Activated CD4-positive, alpha-beta T cell treated with anti-CD3 and anti-CD28 coated beads for 36 hours (primary cell): ENCODE measurements at places on chromosomes 5 and 9.
A peak's percentile ranks its signal among the peaks of the same experiment; 100 is the strongest.

- DNase-seq, result peak; percentile 78
These were observed 44.4 kb upstream of the ANKDD1B start for GRCh38 chr5:75566710-75567309.

DNA sequence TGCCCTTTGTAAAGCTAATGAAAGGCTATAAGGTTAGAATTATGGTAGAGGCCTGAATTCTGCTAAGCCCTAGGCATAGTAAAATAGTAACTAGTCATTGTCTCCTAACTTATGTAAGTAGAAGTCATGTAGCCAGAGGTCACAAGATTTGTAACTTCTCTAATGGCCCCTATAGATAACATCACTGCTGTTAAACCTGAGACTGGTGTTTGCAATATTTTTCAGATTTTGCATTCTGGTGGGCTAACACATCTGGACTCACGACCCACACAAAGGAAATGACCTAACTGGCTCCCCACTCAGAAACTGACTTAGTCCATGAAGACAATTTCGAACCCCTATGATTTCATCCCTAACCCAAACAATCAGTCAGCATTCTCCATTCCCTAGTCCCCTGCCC lies 37.2 kb upstream of the TTC39B start:
- DNase-seq, result no peak

- no peak for DNase-seq
These were observed 2.0 kb downstream of the NRG2 start for GRCh38 chr5:140041099-140041491.

DNA sequence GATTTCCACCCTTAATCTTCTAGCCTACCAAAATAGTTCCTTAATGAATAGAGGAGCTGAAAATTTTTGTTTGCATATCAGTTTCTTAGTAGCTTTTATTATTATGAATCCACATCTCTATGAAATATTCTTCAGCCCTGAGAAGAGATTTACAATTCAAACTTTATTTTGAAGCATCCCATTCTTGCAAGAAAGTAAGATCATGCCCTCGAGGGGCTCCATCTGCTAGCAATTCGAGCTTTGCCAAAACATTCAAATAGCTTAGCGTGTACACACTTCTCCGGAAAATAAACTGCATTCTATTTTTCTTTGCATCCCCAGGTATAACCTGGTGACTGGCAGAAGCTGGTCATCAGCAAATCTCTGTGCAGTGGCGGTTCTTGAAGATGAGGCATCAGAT lies 370.7 kb downstream of the MTRR start:
- DNase-seq, result no peak

DNA sequence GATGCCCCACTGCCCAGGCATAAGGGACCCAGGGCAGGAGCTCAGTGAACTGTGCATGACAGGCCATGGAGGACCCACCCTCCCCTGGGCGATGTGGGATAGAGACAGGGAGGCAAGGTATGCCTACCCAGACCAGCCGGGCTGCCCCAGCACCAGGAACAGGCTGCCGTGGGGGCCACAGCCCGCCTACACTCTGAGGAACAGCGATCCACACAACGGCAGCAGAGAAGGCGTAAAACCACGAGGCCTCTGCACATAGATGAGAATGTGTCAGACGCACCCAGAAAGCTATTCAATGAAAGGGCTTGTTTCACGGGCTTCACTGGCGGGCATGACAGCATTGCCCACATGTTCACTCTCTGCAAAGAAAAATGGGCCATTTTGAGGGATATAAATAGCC lies 49.5 kb downstream of the SEMA4D start:
- peak; percentile 75 for DNase-seq

GRCh38 chr9:113990975-113991471 lies 87.1 kb downstream of the AMBP start:
- DNase-seq, result no peak

- no peak for DNase-seq
These were observed 7.9 kb upstream of the ACSL6 start for GRCh38 chr5:132019337-132019736.

DNA sequence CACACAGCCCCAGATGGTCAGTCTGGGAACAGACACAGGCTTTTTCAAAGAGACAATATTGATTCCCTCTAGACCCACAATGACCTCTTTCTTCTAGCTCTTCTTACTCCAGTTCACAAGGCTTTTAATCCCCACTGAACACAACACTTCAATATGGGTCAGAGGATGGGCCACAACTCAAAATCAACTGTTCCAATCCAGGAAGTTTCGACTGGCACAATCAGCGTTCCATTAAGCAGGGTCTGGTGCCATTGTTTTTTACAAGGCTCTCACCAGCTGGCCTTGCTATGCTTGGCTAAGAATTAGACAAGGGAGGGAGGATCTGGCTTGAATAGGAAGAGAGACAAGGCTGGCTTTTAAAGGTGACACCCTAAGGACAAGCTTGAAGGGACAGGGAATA lies 199.4 kb upstream of the SLC24A2 start:
- no peak for DNase-seq

DNA sequence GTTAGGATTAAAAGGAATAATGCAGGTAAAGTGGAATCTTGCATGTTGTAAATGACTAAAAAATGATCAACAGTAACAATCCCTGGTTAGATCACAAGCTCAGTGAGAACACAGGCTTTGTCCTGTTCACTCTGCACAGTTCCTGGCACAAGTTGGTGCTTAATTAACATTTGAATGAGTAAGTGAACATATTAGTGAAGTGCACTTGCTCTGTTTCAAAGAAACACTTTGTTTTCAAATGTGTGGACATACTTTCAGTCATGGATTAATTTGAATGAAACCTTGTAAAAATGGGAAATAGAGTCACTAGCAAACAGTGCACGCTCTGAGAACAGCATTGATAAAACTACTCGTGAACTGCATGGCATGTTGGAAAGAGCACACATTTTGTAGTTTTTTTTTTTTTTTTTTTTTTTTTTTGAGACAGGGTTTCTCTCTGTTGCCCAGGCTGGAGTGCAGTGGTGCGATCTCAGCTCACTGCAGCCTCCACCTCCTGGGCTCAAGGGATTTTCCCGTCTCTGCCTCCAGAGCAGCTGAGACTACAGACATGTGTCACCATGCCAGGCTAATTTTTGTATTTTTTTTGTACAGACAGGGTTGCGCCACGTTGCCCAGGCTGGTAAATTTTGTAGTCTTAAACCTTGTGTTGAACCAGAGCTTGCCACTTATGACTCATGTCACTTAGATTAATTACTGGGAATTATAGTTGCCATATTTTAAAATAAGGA lies 159.9 kb downstream of the LURAP1L start:
- no peak for DNase-seq

- no peak for DNase-seq
These were observed 200.5 kb upstream of the GAS1 start for GRCh38 chr9:87147839-87148238.

DNA sequence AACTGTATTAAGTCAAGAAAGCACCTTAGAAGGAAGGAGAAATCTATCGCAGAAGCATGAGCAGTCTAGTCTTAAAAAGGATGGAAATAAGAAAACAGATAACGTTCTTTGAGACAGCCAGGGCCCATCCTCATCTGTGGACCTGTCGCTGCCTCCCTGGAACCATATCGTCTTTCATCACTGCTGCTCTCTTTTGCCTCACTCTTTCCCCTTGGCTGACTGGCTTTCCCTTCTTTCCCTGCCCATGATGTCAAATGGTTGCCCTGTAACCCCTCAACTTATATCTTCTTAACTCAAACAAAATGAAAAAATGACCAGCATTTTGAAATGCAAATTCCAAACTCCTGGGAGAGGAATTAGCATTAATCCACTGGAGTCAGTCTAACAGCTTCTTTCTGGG lies 299.8 kb downstream of the GABRB2 start:
- DNase-seq, result no peak

DNA sequence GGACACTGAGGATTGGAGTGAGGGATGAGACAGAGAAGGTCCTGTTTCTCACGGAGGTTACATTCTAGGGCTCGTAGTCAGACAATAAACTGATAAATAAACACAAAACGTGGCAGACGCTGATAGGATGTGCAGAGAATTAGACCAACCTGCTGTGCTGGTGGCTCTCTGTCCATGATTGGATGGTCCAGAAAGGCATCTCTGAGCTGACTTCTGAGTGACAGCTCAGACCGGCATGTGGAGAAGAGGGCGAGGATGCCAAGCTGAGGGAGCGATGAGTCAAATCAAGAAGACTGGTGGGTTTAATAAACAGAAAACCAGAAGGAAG lies 132.3 kb upstream of the TAF11L2 start:
- DNase-seq, result no peak

DNA sequence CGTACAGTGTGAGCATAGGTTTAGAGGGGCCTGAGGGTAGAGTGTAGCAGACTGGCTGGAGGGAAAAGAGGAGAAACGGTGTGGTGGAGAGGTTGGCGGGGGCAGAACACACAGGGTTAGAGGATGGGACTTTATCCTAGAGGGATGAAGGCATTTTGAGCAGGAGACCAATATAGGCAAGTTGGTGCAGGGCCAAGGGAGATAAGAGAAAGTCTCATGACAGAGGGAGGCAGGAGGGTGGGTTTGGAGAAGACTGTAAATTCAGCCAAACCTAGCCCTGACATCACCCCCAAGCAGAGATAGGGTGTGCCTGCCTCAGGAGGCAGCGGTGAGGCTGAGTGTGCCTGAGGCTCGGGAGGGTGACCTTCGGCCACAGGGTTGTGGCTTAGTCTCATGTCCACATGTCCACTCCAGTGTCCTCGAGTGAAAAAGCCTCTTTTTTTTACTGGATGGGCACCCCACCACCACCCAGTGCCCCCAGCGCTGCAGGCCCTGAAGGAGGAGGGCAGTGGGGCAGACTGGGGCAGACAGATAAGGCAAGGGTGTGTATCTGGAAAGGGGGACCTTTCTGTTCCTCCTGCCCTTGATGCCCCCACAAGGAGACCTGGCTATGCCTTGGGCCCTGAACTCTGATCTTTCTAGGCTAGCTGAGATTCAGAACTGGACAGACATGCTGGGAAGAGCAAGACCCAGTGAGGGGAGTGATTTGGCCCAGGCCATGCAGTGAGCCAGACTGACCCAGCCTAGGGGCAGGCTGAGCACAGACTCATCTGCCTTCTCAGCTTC lies 108.7 kb downstream of the RGS3 start:
- no peak for DNase-seq

- DNase-seq, result no peak
These were observed 795 bp downstream of the DAB2IP start for GRCh38 chr9:121652021-121652837.

GRCh38 chr9:135085830-135086546 lies 1.5 kb upstream of the OLFM1 start:
- DNase-seq, result peak; percentile 77

DNA sequence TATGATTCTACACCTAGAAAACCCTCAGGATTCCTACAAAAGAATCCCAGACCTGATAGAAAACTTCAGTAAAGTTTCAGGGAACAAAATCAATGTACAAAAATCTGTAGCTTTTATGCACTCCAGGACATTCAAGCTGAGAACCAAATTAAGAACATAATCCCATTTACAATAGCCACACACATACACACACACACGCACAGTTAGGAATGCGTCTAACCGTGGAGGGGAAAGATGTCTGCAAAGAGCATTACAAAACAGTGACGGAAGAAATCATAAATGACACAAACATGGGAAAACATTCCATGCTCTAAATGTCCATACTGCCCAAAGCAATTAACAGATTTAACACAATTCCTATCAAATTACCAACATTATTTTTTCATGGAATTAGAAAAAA lies 51.4 kb upstream of the CAST start:
- no peak for DNase-seq

DNA sequence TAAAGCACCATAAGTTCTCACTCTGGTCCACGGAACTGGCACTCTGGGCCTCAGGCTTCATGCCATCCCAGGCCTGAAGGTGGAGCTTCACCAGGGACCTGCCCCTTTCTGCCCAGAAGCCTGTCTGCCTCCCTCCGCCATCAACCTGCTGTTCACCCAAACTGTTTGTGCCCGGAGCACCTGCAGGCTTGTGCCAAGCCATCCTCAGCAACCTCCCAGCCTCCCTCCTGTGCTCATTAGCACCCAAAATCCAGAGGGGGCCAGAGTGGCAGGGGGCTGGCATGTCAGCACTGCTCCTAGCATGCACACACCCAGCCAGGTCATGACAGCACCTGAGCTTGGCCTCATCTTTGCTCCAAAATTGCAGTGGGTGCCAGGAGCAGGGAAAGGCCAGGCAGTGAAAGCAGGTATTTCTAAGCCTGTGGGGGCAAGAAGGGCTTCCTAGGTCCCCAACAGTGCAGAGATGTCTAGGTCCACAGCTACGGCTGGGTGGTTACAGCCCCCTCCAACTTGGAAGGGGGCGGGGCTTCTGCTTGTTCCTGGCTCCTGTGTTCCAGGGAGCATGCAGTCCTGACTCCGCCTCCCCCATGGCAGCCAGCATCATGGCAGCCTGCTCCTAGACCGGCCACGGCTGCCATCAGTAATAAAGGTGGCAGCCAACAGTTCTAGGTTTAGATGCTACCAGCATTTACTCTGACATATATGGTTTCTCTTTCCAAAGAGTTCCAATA lies 85.1 kb downstream of the GIN1 start:
- DNase-seq, result no peak

- peak; percentile 82 for DNase-seq
These were observed 49.4 kb downstream of the MEF2C start for GRCh38 chr5:88833371-88834130.

DNA sequence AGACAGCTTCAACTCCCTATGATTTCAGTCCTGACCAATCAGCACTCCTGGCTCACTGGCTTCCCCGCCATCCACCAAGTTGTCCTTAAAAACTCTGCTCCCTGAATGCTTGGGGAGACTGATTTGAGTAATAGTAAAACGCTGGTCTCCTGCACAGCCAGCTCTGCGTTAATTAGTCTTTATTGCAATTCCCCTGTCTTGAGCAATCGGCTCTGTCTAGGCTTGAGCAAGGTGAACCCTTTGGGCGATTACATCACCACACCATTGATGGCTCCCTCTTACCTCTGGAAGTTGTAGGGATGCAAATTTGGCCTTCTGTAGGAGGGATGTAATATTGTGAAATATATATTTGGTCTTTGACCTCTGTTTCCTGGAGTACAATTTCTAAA lies 2.9 kb upstream of the SLC23A1 start:
- no peak for DNase-seq

DNA sequence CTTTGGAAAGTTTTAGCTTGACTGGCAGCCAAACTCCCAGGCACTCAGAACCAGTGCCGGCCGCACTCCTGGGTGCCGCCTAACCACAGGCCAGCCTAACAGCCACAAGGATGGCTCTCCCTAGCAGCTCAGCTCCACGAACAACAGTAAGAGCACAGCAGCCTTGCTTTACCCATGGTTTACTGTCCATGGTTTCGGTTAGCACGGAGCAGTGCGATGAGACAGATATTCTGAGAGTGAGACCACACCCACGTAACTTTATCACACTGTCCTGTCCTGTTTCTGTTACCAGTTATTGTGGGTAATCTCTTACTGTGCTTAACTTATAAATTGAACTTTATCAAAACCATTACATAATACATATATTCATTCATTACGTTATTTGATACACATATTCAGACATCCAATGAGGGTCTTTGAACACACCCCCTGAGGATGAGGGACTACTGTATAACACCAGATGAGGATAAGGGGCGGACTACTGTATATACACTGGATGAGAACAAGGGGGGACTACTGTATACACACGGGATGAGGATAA lies 12.4 kb downstream of the CLPTM1L start:
- DNase-seq, result no peak

GRCh38 chr5:178287791-178288105 lies 55.1 kb upstream of the PHYKPL start:
- no peak for DNase-seq
